Fibroblast of villous mesenchyme (primary cell): ENCODE measurements at places on chromosomes 2 and 18. TPM values are rescaled to one million over a fixed set of nuclear protein-coding genes. Genes with fewer than 3 reads are reported as not detected.

Gene LYPD6B
- total RNA-seq = 1.9 and 3.0 TPM in 2 replicates

Gene ADAM23
- 7.7 and 9.5 TPM in 2 replicates for total RNA-seq

DNA sequence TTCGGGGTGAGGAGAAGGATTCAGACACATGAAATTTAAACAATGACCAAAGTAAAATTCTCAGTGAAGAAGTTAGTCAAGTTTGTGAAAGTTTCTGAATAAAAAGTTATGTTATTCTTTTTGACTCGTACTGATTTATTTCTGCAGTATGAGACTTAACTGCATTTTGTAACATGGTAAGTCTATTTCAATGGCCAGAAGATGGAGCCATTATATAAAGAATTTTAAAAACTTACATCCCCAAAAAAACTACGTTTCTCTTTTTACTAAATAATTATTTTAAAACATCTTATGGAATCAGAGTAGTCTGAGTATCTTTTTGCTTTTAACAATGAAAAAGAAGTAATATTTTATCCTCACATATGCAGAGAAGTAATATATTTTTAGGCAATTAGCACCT is 51.4 kb upstream of the SCN1A start:
- peak; percentile 22 for DNase-seq

GRCh38 chr2:32258242-32258641 is 6.4 kb downstream of the NLRC4 start:
- DNase-seq = no peak

DNA sequence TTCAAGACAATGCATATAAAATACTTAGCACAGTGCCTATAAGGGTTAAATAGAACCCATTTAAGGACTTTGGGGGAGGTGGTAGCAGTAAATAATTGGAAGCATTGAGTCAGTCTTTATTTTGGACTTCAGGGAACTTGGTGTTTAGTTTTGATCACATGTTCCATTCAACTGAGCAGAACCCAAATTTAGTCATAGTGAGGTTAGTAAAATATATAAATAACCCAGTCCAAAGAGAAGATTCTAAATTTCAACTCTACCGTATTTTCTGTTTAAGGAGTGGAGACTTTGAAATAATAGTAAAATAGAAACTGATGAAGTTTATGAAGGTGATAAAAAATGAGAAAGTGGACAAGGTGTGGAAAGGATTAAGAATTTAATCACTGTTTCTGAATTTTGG is 19.7 kb downstream of the TWSG1 start:
- no peak for DNase-seq

- DNase-seq = no peak
Observed at GRCh38 chr2:1603059-1603458, 141.3 kb downstream of the PXDN start.

Gene EFHD1
- total RNA-seq = 1.7 and 2.3 TPM in 2 replicates

Gene CRACDL
- total RNA-seq = not detected in 2 replicates

- DNase-seq = no peak
Observed at GRCh38 chr18:3508576-3509549, 58.9 kb downstream of the TGIF1 start.

DNA sequence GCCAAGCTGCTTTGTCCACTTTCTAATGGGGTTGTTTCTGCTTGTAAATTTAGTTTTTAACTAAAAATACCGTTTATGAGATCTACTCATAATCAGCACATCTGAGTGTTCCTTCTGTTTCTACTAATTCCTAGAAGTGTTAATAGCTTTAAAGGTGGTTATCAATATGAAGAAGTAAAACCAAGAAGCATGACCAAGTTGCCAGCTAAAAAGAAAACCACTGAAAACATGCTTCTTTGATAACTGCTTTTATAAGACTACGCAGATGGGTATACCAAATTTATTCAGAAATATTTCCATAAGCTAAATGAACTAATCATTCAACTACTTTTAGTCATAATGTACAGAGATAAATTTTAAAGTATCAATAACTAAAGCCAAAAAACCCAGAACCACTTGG is 101.8 kb downstream of the C2orf74 start:
- DNase-seq = no peak

DNA sequence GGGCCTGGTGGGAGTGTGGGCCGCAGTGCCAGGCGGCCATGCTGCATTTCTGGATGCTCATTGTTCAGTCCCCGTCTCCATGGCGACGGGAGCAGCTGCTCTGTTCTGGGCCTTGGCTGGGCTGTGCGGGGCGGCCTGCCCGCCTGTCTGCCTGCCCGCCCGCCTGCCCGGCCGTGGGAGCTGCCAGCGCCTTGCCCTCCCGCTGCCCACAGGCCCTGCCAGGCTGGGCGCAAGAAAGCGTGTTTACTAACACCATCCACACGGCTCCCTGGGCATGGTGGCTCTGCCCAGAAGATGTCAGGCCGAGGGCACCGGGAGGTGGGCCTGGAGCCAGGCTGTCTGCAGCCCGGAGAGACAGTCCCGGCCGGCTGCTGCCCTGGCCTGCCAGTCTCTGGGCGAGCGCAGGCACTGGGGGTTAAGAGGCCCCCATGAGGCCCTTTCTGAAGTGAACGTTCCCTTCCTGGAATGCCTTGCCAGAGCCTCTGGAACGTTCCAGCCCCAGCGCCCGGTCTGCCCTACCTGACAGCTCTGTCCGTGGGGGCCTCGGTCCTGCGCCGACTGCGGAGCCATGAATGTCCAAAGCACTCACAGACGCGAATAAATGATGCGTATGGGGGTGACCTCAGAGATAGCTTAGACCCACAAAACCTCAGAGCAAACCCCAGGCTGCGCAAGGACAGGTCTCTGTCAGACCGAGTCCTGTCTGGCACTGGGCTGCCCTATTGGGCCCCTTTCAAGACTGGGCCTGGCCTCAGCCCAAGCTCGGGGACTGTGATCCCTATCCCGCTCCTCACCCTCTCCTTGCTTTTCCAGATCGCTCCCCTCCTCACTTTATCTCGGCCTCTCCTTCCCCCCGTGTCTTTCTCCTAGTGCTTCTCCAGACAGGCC is 44.3 kb downstream of the MYCN start:
- no peak for DNase-seq

DNA sequence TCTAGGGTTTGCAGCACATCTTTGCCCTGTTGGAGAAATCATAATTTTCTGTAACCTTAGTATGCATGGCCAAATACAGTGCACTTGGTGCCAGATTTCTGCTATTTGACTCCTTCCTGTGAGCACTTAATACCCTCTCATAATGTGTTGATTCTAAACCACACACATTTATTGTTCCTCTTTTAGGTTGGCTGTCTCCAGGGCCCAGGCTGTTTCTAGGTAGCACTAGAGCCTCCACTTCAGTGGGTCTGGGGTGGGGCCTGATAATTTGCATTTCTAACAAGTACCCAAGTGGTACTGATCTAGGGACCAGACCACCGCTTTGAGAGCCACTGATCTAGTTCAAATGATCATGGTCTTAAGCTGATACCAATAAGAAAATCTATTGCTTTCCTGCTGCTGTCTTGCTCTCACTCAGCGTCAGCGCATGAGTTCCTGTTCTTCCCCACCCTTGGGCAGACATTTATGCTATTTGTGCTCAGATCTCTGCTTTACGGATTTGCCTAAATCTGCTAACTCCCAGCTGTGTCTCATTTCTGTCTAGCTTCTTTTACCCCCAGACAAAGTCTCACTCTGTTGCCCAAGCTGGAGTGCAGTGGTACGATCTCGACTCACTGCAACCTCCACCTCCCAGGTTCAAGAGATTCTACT is 7.4 kb downstream of the PTRHD1 start:
- DNase-seq = no peak

DNA sequence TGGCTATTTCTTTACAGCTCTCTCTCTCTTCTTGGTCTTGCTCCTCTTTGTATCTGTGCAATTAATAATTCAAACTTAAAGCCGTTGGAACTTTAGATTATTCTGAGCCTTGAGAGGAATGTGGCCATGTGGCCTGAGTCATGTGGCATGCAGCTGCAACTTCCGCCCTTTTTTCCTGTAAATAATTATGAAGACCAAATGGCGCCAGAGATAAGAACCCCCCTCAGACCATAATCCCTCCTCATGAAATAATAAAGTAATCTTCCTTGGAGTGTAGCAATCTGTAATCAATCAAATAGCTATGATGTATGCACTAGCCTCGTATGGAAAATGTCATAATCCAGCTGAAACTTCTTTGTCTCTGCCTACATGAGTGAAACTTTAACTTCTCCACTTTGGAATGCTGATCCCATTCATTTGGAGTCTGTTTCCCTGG is 13.5 kb upstream of the TWSG1 start:
- peak; percentile 95 for DNase-seq

- peak; percentile 34 for DNase-seq
Observed at GRCh38 chr2:98805412-98806171, 74.7 kb upstream of the MGAT4A start.

GRCh38 chr2:196887431-196887830 is 39.1 kb downstream of the PGAP1 start:
- no peak for DNase-seq

DNA sequence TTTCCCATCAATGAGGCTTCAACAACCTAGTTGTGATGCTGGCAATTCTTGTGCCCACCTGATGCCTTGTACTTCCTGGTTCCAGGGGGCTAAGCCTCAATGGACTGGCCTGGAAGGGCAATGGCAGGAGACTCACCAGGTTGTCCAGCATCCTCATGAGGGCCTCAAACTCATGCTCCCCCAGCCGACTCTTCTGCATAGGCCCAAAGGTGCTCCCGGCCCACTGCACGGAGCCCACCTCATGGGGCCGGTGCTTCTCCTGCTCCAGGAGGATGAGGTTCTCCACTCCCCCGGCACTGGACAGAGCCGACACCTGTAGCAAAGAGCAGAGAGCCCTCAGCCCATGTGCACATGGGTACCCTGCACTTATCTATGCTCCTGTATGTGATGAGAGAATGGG is 84.5 kb downstream of the ADD2 start:
- DNase-seq = no peak

GRCh38 chr18:62876828-62877227 is 161.5 kb downstream of the PHLPP1 start:
- no peak for DNase-seq

- no peak for DNase-seq
Observed at GRCh38 chr2:2805263-2805662, 474.2 kb upstream of the MYT1L start.

Gene GRHL1
- total RNA-seq = 0.64 and 1.7 TPM in 2 replicates

DNA sequence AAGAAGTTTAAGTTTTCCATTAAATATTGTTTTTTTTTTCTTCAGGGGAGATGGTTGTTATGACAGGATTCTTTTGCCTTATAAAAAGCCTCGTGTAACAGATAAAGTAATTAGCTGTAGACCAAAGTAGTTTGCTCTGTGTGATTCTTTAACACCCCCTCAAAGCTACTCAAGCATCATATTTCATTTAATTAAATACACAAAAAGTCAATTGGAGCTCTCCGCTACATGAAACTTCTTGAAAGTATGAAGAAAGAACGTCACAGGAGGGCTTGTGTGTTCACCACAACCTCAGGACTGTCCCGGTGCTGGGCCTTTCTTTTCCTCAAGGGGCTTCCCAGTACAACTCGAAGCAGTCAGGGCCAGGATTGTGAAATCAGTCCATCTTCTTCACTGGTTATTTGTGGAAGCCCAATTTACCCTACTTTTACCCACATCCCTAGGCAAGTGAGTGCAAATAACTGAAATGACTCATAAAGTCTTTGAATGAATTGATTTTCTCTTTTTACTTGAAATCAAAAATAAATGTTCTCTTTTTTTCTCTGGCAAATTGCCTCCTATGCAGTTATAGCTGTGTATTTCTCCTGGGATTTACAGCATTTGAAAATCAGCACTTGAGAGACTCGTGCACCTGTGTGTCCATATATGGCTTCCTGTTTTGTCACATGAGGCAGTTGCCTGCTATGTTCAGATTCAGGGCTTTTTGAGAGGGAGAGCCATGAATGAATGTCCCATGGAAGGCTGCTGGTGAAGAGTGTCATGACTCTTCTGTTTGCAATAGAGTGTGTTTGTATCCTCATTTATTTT is 48.6 kb downstream of the LINC00305 start:
- no peak for DNase-seq

DNA sequence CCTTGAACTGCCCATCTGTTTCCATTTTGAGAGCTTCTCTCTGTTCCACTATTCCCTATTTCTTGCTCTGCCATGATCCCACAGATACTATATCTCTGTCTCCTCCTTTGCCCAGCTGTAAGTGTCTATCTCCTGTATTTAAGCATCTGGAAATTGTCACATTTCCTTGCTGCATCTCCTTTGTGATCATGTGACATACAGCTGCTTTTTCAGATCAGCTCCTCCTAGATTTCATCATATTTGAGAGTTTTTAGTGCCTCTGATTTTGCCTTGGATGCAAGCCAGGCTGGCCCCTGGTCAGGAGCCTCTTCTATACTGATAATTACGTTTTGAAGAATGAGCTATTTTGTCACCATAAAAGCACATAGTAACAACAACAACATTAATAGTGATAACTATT is 131.7 kb upstream of the TNP1 start:
- peak; percentile 80 for DNase-seq

Gene DSG1
- total RNA-seq = not detected in 2 replicates

GRCh38 chr18:57210716-57211411 is 64.0 kb downstream of the BOD1L2 start:
- DNase-seq = no peak

DNA sequence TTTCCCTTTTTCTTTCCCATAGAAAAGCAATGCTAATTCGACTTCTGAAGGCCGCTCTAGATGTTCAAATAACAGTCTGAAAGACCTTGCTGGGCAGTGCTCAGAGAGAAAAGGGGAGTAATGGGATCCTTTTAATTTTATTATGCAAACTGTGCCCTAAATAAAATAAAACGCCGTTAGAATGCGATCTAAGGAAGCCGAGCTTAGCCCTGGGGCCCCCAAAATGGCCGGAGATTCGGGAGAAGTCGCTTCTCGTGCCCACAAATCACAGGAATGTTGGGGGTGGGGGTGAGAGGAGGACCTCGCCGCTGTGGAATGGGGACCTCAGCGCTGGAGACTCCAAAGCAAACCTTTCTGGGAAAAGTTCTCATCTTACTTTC is 8.4 kb upstream of the POU3F3 start:
- DNase-seq = no peak

Gene SLC23A3
- 0.64 and 0.86 TPM in 2 replicates for total RNA-seq

GRCh38 chr2:65159906-65160305 is 30.0 kb upstream of the RAB1A start:
- no peak for DNase-seq

- DNase-seq = no peak
Observed at GRCh38 chr2:26542676-26543505, 65.0 kb upstream of the OTOF start.

GRCh38 chr2:203603456-203604389 is 68.6 kb upstream of the RAPH1 start:
- peak; percentile 79 for DNase-seq

DNA sequence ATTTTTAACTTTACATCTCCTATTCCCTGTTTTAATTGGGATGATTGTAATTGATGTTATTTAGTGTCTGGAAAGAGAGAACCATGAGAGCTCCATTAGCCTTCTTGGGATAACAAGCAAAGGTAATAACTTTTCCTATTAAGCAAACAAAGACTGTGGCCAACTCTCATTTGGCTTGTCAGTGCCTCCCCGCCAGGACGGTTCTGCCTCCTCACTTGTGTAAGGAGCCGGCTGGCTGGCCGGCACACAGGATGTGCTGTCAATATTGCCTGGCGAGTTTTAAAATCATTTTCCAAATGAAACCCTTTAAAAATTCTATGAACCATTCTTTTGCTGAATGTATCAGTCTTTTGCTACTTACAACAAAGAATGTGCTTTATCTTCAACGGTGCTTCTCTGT is 898.3 kb downstream of the CPS1 start:
- no peak for DNase-seq
